WTC11 (cell line): ENCODE measurements at places on chromosomes 3 and 15.

GRCh38 chr3:114872588-114872987, 274.5 kb downstream of the ZBTB20 start:
- DNase-seq: no peak

DNA sequence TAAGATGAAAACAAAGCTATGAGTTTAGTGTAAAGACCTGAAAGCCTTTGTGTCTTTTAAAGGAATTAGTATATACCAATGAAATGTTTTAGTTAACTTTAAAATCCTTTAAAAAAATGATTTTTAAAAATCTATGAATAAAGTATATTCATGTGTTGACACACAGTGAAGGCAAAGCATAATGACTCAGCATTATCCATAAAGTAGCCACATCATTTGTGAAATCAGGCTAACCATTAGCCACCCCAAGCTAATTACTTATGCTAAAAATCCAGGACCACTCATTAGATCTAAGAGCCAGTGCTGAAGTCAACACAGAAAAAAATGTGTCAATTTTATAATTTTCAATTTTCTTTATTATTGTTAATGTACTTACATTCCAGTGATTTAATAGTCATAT, 310.2 kb downstream of the TBC1D5 start:
- no peak for DNase-seq

- no peak for DNase-seq
These were observed 15.3 kb downstream of the APBA2 start for GRCh38 chr15:28900892-28901586.

GRCh38 chr3:101009386-101009785, 16.2 kb upstream of the ABI3BP start:
- DNase-seq: no peak

DNA sequence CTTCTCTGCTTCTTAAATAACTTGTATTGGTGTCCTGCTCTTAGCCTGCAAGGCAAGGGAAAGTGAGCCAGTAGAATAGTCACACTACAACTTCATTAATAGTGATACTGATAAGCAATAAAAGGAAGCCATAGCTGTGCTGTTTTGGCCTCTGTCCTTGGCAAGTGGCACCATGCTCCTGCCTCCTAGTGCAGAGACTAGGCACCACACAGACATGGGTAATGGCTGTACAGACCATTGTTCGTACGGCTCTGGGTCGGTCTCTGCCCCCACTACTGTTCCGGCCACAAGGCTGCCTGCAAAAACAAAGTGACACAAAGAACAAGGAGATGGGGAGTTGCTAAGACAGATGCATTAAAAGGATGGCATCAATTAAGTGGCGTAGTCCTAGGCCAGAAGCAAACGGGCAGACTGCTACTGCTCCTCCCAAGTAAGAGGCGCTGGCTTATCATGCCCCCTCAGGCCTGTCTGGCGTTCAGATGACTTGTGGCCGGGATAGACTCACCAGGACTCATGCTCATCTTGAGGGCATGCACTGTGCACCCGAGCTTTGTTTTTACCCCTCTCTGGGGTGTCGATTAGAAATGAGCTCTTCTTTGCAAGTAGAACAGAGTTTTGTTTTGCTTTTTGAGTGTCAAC, 75.6 kb downstream of the TRAK1 start:
- no peak for DNase-seq

GRCh38 chr3:21331857-21332256, 419.2 kb downstream of the ZNF385D start:
- no peak for DNase-seq

GRCh38 chr3:124221422-124221821, 229.5 kb upstream of the ROPN1 start:
- no peak for DNase-seq

DNA sequence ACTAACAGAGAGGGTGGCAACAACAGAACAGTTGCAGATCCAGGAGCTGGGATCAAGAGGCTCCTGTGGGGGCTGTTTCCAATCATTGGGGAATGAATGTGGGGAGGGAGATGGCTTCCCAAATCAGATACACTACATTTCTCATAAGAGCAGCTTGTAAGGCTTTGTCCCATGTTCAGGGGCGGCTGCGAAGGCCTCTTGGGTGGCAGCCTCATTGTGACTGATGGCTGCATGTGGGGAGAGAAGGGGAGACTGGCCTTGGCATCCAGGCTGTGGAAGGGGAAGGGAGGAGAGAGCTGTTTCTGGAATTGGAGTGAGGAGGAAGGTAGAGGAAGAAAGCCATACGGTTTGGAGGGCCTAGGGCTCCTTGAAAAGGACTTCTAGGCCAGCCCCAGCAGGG, 326.6 kb upstream of the RGMA start:
- no peak for DNase-seq

- no peak for DNase-seq
These were observed 194.1 kb downstream of the KCNH8 start for GRCh38 chr3:19342389-19342788.

DNA sequence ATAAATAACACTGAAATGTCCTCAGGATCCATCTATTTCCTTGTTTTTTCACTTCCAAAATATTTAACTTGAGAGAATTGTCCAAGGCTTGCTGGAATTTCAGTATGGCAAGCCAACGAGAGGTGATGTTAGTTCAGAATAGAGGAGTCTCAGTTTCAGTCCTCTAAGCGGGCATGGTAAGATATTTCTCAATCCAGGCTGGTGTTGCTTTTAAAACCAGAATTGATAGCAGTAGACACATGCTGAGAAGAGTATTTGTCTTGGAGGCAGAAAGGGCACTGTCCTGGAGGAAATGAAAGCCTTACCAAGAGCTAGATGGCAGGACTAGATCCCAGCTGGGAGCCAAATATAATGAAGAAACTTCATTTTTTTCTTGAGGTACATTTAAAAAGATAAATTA, 23.1 kb downstream of the PHLDB2 start:
- no peak for DNase-seq

- no peak for DNase-seq
These were observed 62.8 kb upstream of the UTS2B start for GRCh38 chr3:191393146-191393545.

DNA sequence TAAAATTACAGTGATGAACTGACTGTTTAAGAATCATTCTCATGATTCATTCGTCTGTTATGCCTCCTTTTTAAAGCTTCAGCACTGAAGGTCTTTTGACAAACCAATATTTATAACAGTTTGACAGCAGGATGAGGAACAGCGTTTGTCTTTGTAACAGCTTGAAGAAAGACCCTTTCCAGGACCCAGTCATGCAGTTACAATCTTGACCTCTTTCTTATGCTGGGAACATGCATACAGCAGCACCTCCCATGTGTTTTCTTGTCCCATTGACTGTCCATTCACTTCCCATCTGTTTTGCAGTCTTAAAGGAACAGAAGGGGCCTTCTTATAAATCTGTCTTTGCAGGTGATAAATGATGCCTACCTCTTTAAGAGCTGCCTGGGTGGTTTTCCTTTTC, 87.2 kb downstream of the OPA1 start:
- no peak for DNase-seq

DNA sequence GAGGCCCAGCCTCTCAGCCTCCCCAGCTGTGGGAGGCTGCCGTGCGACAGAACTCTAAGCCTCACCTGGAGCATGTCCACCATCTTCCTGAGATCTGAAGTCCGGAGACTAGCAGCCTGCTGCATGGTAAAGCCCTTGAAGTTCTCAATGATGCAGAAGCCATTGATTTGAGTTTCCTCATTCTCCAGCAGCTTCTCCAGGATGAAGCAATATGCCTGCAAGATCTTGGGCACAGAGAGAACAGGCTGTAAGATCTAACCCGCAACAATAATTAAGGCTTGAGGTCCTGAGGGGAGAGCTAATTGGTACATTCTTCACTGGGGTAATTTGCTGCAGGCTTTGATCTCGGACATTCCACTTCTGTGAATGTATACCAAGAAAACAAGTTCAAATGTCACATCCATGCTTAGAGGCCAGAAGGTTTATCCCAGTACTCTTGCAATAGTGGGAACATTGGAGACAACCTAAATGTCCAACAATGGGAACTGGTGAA, 9.7 kb downstream of the RLBP1 start:
- no peak for DNase-seq

GRCh38 chr15:82597815-82598214, 49.3 kb downstream of the CPEB1 start:
- DNase-seq: no peak

GRCh38 chr3:128423525-128424147, 43.1 kb downstream of the DNAJB8 start:
- DNase-seq: no peak

DNA sequence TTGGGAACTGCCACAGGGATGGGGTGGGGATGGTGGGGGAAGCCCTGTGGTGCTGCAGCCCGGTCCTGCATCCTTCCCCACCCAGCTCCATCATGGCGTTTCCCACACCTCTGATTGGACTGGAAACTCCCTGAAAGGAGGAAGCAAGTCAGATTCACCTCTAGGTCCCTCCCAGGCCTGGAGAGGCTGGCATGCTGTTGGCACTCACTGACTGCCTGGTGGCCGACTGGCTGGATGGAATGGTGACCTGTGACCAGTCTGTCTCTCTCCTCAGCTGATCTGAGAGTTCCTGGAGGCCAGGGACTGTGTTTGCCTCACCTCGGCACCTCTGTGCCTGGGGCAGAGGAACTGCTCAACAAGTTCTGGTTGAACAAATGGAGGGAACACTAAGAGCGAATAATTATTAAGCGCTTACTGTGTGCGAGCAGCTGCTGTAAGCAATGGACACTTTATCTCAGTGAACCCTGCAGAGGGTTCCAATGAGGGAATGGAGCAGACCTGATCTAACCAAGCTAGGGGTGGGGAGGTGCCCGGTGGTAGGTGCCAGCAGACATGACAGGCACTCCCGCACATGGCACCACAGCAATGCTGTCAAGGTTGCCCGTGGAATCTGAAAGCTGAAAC, 3.5 kb upstream of the HHATL start:
- no peak for DNase-seq

GRCh38 chr15:90869140-90869541, 753 bp downstream of the FURIN start:
- no peak for DNase-seq

GRCh38 chr15:45458746-45459403, 63.7 kb downstream of the SLC30A4 start:
- DNase-seq: peak; percentile 78

DNA sequence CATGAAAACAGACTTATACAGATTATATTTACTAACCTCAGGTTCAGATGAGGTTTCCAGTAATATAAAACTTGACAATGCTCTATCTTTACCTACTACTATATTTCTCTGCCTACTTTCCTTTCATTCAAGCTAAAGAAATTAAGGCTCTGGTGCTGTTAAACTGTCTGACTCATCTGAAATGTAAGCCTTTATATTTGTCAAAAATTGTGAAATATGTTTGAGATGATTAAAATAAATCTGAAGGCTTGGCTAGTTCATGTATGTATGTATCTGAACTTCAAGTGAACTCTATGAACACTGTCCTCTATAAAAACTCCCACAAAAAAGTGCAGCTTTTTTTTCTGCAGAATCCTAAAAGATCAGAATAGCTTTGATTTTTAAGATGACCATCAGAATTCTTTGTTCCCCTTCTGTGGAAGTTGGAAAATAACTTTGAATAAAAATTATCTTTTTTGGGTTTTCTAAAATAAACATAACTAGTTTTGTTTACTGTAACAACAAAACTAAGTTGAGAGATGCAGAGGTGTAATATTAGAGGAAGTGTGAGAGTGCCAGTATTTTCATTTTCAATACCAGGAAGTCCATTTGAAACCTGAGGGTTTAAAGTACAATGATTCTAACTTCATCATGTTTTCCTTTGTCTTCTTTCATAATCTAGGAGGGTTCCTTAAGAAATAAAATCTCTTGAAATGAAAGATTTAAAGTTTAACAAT, 42.2 kb downstream of the ILDR1 start:
- no peak for DNase-seq

DNA sequence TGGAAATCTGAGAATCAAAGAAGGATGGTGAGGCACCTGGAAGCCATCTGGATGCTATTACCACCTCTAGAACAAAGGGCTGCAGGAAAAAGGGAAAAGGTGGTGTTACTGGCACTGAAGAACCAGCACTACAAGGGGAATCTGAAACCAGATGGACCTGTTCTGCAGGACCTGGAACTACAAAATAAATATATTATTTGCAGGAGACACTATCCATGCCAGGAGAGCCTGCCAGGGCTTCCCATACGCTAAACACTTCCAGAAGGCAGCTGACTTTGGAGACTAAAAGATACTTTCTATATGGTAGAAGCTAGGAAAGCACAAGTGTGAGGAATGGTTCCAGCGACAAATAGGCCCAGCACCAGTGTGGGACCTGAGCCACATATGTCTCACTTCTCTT, 83.4 kb upstream of the POU1F1 start:
- DNase-seq: no peak

DNA sequence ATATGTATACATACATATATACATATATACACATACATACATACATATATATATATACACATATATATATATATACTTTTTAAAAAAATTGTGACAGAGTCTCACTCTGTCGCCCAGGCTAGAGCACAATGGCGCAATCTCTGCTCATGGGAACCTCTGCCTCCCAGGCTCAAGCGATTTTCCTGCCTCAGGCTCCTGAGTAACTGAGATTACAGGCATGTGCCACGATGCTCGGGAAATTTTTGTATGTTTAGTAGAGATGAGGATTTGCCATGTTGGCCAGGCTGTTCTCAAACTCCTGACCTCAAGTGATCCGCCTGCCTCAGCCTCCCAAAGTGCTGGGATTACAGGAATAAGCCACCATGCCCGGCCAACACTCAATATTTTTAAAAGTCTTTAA, 302.5 kb downstream of the UNC13C start:
- DNase-seq: no peak

GRCh38 chr3:75129101-75129500, 514.6 kb upstream of the CNTN3 start:
- no peak for DNase-seq

DNA sequence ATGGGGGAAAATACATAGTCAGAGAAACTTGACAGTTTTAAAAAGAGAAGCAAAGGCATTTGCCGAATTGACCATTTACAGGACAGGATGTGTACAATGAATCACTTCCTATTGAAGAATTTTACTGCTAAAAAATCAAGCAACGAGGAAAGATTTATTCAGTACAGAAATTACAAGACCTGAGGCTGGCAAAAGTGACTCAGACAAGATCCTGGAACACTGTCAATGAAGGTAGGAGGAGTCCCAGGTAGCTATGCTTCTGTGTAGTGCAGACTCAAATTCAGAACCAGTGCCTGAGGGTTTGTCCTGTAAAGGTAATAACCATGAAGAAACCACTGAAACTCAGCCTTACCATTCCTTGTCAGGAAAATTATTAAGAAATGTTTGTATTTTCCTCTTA, 120.9 kb downstream of the ZMAT3 start:
- DNase-seq: no peak

- no peak for DNase-seq
These were observed 61.4 kb upstream of the CLDN18 start for GRCh38 chr3:137948400-137949072.

GRCh38 chr15:58063614-58064013, 1.9 kb downstream of the ALDH1A2 start:
- DNase-seq: no peak

DNA sequence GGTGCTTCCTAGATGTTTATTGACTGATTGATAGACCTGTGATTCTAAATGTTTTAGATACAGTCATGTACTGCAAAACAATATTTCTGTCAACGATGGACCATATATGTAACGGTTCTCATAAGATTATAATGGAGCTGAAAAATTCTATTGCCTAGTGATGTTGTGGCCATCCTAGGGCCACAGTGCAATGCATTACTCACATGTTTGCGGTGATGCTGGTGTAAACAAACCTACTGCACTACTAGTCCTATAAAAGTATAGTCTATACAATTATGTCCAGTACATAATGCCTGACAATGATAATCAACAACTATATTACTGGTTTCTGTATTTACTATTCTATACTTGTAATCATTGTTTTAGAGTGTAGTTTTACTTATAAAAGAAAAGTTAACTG, 46.8 kb downstream of the CHST2 start:
- no peak for DNase-seq
